ENCODE measurements at places on chromosomes 7 and 10.
A peak's percentile ranks its signal among the peaks of the same experiment; 100 is the strongest.

GRCh38 chr10:103616705-103617601 lies 123.4 kb downstream of the NEURL1 start:
- peak; percentile 82 for DNase-seq

GRCh38 chr7:155806096-155806871 lies 6.0 kb downstream of the SHH start:
- DNase-seq, result no peak

GRCh38 chr7:114554781-114555537 lies 140.3 kb downstream of the FOXP2 start:
- DNase-seq, result no peak

DNA sequence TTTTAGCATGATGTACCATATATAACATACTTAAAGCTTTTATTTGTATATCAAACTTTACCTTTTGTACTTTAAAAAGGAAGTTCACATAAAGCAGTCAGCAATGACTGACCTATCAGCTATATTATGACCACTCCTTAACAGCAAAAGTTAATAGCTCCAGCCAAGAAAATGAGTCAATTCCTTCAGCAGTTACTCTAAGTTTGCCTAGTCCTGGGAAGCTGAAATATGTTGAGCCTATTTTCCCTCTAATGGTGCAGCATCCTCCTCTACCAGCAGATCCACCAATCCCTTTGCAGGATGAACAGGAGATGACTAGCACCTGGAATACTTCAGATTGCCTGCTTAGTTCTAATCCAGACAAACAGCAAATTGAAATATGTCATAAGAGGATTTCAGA lies 64.2 kb downstream of the CUL2 start:
- DNase-seq, result no peak

DNA sequence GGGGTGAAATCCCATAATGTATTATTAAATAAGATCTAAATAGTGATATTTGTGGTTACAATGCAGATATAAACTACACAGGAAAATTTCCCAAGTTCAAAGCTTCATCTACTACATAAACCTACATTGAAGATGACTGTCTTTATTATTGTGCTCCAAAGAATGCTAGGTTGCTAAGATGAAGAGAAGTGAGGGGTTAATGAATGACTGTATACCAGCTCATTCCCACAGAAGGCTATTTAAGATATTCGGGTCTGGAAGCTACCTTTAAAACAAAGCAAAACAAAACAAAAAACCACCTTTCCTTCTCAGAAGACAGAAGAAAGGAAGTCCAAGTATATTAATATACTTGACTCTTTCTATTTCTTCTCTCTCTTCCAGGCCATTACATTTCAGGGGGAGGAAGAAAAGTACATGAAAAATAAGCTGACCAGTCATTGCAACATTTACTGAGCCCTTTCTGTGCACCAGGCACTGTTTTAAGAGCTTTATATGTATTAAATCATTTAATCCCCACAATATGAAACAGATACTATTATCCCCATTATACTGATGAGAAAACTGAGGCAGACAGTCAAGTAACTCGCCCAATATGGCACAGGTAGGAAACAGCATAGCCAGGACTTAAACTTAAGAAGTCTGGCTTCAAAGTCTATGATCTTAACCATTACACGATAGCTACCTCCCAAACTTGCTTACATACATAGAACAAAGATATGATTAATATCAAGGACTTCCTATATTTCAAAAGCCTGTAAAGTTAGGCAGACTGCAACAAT lies 48.1 kb downstream of the TNPO3 start:
- DNase-seq, result no peak

- DNase-seq, result peak; percentile 26
These were observed 283.8 kb downstream of the PTEN start for GRCh38 chr10:88147000-88147798.

DNA sequence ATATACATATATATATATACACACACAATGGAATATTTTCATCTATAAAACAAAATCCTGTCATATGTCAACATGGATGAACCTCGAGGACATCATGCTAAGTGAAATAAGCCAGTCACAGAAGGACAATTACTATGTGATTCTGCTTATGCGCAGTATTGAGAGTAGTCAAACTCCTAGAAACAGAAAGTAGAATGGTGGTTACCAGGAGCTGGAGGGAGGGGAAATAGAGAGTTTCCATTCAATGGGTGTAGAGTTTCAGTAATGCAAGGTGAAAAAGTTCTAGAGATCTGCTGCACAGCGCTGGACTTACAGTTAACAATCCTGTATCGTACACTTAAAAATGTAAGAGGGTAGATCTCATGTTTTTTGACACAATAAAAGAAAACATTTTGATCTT lies 181.9 kb downstream of the CDCA7L start:
- DNase-seq, result no peak

DNA sequence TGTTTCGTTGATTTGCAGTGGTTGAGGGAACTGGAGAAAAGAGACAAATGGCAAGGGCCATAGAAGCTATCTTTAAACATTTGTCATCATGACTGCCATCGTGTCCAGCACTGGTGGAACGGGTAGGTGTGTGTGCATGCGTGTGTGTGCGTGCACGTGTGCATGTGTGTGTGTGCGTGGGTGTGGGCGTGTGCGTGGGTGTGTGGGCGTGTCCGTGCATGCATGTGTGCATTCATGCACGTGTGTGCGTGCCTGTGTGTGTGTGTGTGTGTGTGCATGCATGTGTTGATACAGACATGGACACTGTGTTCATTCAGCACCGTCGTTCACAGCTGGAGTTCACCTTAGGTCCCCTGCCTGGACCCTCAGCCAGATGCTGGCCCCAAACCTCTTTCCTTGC lies 38.1 kb upstream of the AP5Z1 start:
- DNase-seq, result no peak

- DNase-seq, result no peak
These were observed 47.9 kb downstream of the PIP4K2A start for GRCh38 chr10:22666287-22667092.

DNA sequence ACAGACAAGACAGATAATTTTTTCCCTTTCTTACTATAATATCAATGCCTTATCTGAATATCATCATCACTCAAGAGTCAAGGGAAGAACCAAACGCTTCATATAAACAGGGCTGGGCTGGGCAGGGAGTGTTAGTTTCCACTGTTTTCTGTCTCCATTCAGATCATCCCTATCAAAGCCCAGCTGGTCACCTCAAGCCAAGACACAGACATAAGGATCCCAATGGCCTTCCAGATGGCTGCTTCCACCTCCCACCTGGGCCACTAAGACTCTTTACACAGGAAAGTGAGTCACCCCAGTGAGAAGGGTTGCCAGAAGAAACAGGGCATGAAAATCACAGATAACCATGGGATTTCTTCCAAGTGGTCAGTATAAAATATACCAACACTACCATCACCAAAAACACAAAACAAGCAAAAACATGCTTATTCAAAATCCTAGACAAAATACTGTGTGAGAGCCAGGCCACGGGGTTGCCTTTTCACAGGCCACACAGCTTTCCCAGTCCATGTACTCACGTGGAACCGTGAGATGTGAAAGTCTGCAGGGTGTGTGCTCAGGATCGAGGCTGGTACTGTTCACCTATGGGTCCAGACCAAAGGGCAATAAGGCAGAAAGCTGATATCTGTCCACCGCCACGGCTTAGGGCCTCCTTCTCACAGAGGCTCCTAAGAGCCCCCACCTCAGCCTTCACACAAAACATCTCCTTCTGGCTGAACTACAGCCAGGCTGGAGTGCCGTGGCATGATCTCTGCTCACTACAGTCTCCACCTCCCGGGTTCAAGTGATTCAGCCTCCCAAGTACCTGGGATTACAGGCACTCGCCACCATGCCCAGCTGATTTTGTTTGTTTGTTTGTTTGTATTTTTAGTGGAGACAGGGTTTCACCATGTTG lies 5.7 kb downstream of the PRSS1 start:
- no peak for DNase-seq

- DNase-seq, result peak; percentile 72
These were observed at the start of gene DYNC1I1 for GRCh38 chr7:95772298-95772770. DYNC1I1 (plus strand) TSS chr7:95772554; CDS start chr7:95804730, 32,176 bp downstream.

DNA sequence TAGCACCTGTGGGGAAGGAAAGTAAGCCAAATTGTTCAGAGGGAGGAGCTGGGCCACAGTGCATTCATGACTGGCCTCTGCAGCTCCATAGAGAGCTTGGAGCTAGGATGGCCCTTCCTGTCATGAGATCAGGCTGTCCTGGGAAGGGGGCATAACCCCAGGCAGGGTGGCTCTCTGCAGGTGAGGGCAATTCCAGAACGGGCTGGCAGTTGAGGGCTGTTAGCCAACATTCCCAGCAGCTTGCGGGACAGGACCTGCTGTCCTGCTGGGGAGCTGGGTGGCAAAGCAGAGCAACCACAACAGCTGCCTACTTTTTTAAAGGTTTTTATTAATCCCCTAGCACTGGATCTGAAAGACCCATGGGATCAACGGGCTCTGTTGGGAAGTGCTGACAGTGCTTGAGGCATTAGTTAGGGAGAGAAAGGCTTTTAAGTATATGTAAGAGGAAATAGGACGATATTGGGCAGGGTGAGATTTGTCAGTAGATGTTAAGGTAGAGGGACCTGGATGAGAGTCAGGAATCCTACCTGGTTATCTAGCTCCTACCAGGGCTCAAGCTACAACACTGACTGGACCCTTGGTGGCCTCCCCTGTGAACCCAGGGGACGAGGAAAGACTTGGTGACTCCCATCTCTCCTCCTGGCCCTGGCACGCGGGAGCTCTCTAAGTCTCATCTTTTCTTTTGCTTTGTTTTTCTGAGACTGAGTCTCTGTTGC lies 77.8 kb downstream of the NAMPT start:
- DNase-seq, result no peak

DNA sequence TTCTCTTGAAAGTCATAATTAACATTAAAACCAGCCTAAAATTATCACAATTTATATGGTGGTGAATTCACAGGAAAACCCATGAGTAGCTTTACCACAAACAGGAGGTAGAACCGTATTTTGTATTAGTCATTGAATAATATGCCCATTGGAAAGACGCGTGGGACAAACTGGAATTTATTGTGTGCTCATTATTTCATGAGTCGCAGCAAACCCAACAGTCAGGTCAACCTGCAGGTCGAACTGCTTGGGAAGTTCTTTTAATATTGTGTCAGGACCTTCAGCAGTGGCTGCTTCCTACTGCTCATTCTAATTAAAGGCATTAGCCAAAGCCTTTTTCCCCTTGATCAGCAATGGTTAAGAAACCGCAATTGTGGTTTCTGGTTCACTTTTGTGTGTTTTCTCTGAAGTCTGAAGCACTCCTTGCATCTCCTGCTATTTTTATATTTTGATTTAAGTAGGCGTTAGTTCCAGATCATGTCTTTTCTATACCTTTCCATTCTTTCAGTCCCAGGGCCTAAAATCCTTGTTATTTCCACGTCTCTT lies 100.1 kb downstream of the RAB11FIP2 start:
- DNase-seq, result no peak

- peak; percentile 49 for DNase-seq
These were observed 26.7 kb downstream of the PTN start for GRCh38 chr7:137316648-137317353.

DNA sequence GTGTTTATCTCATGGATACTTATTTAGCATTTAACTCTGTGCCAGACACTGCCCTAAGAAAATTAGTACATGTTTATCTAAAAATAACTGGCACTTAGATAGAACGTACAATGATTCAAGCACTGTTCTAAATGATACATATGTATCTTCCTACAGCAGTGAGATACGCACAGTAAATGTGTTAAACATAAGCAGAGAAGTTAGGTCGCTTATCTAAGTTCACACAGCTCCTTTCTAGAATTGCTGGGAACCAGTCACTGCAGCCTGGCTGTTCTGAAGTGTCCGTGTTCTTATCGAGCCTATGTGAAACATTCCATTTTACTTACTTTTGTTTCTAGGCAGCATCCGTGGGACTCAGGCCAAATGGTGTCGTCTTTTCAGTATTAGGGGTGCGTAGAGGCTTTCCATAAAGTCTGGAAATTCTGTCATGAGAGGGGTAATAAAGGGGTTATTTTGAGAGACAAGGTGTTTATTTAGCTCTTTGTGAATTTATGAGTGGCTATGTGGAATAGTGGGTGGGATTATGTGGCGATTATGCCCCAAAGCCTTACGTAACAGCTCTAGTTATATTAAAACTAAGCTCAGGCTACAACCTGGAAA lies 186.9 kb downstream of the SND1 start:
- peak; percentile 26 for DNase-seq

- no peak for DNase-seq
These were observed 5.3 kb upstream of the NT5C3A start for GRCh38 chr7:33067921-33068320.

DNA sequence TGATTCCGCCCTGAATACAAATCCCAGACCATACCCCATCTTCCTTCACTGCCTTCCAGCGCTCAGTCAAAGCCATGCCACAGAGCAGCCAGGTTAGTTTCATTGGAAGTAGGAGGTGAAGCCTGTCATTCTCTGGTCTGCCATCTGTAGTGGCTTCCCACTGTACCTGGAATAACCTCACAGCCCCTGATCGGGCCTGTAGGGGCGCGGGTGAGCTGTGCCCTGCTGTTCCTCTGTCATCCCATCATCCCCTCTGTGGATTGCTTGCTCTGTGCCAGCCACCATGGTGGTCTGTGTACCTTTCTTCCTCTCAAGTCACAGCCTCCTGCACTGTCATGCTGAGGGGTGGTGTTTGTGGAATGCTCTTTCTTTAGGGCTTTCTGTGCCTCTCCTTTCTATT lies 155.1 kb downstream of the ZNF22 start:
- DNase-seq, result no peak

DNA sequence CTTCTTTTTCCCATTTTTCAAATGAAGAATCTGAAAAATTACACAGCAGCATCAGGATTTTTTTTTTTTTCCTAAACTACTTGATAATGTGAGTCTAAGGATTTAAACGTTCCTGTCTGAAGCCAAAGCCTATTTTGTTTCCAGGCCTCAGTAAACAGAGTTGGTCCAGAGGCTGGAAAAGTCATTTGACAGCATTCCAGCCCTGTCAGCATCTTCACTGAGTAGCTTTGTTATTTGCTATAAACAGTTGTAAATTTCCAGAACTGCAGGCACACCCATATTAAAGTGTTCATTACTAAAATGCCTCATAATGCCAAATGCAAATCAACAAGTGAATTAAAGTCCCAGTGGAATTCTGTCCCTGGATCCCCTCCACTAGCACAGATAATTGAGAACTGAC lies 35.5 kb upstream of the KMT2E start:
- peak; percentile 67 for DNase-seq

DNA sequence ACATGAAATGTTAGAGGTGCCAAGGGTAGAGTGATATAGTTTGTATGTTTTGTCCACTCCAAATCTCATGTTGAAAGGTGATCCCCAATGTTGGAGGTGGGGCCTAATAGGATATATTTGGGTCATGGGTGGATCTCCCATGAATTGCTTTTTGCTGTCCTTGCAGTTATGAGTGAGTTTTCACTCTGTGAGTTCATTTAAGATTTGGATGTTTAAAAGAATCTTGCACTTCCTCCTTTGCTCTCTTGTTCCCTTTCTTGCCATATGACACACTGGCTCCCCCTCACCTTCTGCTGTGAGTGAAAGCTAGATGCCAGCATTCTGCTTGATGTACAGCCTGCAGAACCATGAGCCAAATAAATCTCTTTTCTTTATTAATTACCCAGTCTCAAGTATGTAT lies 269.2 kb downstream of the ZWINT start:
- DNase-seq, result no peak

GRCh38 chr10:27052656-27053055 lies 47.6 kb downstream of the ANKRD26 start:
- DNase-seq, result no peak
